ENCODE measurements at places on chromosomes 6 and 20. TPM values are rescaled to one million over a fixed set of nuclear protein-coding genes. Genes with fewer than 3 reads are reported as not detected.

DNA sequence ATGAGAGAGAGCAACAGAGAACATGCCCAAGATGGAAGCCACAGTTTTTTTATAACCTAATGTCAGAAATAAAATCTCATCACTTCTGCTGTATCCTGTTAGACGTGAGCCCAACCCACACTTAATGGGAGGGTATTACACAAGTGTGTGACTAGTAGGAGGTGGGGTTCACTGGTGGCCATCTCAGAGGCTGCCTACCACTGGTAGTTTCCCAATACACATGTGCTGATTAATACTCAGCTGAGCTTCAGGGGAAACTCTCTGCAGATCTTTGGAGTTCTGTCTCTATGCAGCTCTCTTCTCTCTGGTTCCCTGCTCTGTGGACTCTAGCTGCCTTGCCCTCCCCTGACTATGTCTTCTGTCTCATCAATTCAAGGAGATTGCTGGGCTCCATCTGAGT lies 35.7 kb downstream of the CNBD2 start:
- no peak for DNase-seq
- H3K4me3 ChIP-seq, result no peak overlapping the region
- H3K27me3 ChIP-seq, result no peaks in the 10 kb centered on the region
- H3K36me3 ChIP-seq, result peaks cover 7% of the 10 kb centered on the region
- no peak overlapping the region for H3K27ac ChIP-seq

The TGM3 gene
- 0.13 TPM for total RNA-seq

DNA sequence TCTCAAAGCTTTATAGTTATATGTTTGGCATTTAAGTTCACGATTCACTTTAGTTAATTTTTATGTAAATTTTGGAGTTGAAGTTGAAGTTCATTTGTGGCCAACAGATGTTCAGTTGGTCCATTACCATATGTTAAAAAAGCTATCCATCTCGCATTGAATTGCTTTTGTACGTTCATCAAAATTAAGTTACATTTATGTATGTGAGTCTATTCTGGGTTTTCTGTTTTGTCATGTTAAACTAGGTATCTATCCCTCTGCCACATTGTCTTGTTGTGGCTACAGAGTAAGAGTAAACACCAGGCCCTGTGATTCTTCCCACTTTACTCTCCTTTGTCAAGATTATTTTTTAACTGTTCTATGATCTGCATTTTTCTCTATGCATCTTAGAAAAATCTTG lies 237.3 kb downstream of the BMP2 start:
- H3K27me3 ChIP-seq, result no peaks in the 10 kb centered on the region
- no peaks in the 10 kb centered on the region for H3K4me1 ChIP-seq
- no peak for DNase-seq
- H3K4me3 ChIP-seq, result no peak overlapping the region

The ENPP4 gene
- total RNA-seq, result 4.8 TPM

- H3K27ac ChIP-seq, result no peak overlapping the region
- DNase-seq, result no peak
- H3K4me1 ChIP-seq, result no peaks in the 10 kb centered on the region
- H3K36me3 ChIP-seq, result peaks cover 12% of the 10 kb centered on the region
- no peak overlapping the region for H3K4me3 ChIP-seq
Observed at GRCh38 chr6:79697430-79697829, 66.3 kb downstream of the SH3BGRL2 start.

DNA sequence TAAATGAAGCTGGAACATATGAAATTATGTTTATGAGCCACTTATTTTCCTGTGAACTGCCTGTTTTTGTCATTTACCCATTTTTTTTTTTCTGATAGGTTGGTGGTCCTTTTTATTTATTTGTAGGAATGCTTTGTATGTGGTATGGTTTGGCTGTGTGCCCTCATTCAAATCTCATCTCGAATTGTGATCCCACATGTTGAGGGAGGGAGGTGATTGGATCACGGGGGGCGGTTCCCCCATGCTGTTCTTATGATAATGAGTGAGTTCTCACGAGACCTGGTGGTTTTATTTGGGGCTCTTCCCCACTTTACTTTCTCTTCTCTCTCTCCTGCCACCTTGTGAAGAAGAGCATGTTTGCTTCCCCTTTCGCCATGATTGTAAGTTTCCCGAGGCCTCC lies 77.3 kb downstream of the CDH26 start:
- H3K4me3 ChIP-seq, result no peak overlapping the region
- H3K36me3 ChIP-seq, result no peaks in the 10 kb centered on the region
- no peak for DNase-seq
- no peak overlapping the region for H3K27ac ChIP-seq

DNA sequence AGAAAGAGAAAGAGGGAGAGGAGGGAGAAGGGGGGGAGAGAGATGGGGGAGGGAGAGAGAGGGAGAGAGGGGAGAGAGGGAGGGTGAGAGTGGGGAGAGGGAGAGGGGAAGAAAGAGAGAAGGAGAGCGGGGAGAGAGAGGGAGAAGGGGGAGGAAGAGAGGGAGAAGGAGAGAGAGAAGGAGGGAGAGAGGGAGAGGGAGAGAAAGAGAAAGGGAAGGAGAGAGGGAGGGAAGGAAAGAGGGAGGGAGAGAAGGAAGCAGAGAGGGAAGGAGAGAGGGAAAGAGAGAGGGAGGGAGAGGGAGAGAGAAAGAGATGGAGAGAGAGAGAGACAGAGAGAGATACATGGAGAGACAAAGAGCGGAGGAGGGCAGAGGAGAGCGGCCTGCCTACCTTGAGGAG lies 23.8 kb downstream of the GATA5 start:
- no peak overlapping the region for H3K27ac ChIP-seq
- no peak overlapping the region for H3K4me3 ChIP-seq
- H3K4me1 ChIP-seq, result peaks cover 29% of the 10 kb centered on the region
- no peak for DNase-seq
- no peaks in the 10 kb centered on the region for H3K36me3 ChIP-seq
- H3K27me3 ChIP-seq, result peaks cover 2% of the 10 kb centered on the region

DNA sequence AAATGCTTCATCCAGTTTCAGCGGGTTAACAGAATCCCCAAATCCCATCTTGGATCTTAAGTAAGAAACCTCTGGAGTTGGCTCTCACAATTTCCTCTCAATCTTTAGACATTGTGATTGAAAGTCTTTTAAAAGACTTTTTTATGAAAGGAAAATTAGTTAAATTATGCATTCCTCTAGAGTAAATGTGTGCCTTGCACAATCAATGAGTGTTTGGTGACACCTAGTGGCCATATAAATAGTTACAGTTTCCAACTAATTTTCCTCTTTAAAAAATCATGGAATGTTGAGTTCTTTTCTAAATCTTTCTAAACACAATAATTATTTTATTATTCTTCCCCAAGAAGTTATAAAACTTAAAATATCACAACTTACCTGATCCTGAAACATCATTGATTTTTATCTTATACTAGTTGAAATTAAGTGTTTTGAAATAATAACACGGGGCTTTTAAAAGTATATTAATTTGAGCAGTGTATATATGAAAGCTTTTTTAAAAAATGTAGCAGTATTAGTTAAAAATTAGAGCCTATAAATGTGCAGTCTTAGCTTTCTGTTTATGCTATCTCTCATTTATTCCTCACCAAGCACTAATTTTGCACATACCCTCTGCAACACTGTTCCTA lies 66.4 kb downstream of the PKHD1 start:
- H3K4me3 ChIP-seq, result no peak overlapping the region
- peaks cover 16% of the 10 kb centered on the region for H3K27me3 ChIP-seq
- no peak overlapping the region for H3K27ac ChIP-seq
- peaks cover 2% of the 10 kb centered on the region for H3K4me1 ChIP-seq
- no peak for DNase-seq
- no peaks in the 10 kb centered on the region for H3K36me3 ChIP-seq

GRCh38 chr6:111270121-111270520 lies 182.8 kb downstream of the SLC16A10 start:
- peaks cover 71% of the 10 kb centered on the region for H3K36me3 ChIP-seq
- no peaks in the 10 kb centered on the region for H3K27me3 ChIP-seq
- no peak for DNase-seq
- no peak overlapping the region for H3K4me3 ChIP-seq

The ARFGEF3 gene
- 6.1 TPM for total RNA-seq

DNA sequence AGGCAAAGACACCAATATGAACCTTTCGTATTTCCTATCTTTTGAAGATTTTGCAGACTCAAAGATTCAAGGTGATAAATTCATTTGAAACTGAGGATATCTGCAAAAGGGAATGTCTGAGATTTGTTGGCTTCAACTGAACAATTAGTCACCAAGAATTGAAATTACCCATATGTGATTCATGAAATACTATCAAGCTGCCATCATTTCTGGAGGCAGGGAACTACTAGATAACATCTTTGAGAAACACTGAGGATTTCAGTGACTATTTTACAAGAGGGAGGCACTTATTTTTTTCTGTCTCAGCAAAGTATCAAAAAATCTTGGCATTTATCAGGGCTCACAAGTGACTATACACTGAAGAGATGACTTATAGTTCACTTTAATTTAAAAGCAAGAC lies 39.8 kb upstream of the MMS22L start:
- no peaks in the 10 kb centered on the region for H3K36me3 ChIP-seq
- no peak overlapping the region for H3K4me3 ChIP-seq
- no peaks in the 10 kb centered on the region for H3K4me1 ChIP-seq
- no peak overlapping the region for H3K27ac ChIP-seq

GRCh38 chr6:111938710-111939109 lies 65.5 kb upstream of the FYN start:
- peaks cover 7% of the 10 kb centered on the region for H3K4me1 ChIP-seq
- no peak overlapping the region for H3K27ac ChIP-seq
- DNase-seq, result no peak

GRCh38 chr6:30006170-30007131 lies 54.6 kb upstream of the POLR1H start:
- no peak for DNase-seq
- no peak overlapping the region for H3K27ac ChIP-seq
- H3K36me3 ChIP-seq, result peaks cover 13% of the 10 kb centered on the region
- peak overlapping the region; percentile 66 for H3K4me3 ChIP-seq

GRCh38 chr6:137631323-137631722 lies 137.1 kb upstream of the OLIG3 start:
- H3K36me3 ChIP-seq, result no peaks in the 10 kb centered on the region
- H3K4me3 ChIP-seq, result no peak overlapping the region
- H3K27me3 ChIP-seq, result peaks cover 5% of the 10 kb centered on the region
- peaks cover 15% of the 10 kb centered on the region for H3K4me1 ChIP-seq
- DNase-seq, result no peak

The DEFB124 gene
- total RNA-seq, result not detected

The WFDC6 gene
- not detected for total RNA-seq

DNA sequence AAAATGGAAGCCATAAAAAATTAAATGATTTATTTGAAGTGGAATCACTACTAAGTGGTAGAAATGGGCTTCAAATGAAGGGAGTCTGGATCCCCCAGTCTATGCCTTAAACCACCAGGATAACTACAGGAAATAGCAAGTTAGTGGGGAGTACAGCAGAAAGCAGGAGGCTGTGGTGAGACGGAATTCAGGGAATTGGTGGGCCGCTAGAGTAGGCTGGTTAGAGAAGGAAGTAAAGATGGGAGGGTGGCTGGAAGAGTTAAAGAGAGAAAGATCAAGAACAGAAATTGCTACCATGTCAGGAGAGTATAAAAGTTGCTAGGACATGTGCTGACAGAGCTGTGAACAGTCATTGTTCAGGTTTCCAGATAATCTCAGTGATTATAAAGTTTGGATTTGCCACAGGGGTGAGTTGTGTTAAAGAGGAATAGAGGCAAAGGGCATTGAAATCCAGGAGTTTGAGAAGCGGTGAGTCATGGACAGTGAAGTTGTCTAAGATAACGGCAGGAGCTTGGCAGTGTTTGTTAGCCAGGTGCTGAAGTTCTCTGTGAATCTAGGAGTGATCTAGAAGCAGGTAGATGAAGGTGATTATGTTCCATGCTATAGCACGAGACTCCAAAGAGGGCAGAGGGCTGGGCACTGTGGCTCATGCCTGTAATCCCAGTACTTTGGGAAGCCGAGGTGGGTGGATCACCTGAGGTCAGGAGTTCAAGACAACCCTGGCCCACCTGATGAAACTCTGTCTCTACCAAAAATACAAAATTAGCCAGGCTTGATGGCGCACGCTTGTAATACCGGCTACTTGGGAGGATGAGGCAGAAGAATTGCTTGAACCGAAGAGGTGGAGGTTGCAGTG lies 13.7 kb upstream of the HINT3 start:
- no peaks in the 10 kb centered on the region for H3K27me3 ChIP-seq
- H3K4me1 ChIP-seq, result peaks cover 63% of the 10 kb centered on the region
- H3K4me3 ChIP-seq, result no peak overlapping the region
- DNase-seq, result no peak
- peak overlapping the region; percentile 18 for H3K27ac ChIP-seq

DNA sequence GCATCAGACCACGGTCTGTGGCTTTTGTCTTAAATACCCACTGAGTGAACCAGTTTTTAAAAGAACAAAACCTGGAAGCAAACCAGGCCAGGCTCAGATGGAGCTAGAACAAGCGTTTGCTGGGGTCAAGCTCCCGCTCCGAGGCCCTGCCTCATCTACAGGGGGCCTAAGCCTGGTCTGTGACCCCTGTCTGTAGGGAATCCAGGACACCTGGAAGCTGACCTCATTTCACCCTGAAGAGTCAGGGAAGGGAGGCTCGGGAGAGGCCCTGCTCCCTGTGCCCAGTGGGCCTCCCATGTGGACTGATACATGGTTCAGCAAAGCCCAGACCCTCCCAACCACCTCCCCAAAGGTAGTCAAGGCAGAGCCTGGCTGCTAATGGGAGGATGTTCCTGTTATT lies 26.8 kb upstream of the DLGAP4 start:
- no peaks in the 10 kb centered on the region for H3K4me1 ChIP-seq
- peaks cover 34% of the 10 kb centered on the region for H3K27me3 ChIP-seq
- no peaks in the 10 kb centered on the region for H3K36me3 ChIP-seq
- no peak overlapping the region for H3K4me3 ChIP-seq
- no peak for DNase-seq

GRCh38 chr6:158044525-158044888 lies 62.8 kb downstream of the SYNJ2 start:
- peaks cover 63% of the 10 kb centered on the region for H3K4me1 ChIP-seq
- no peak overlapping the region for H3K4me3 ChIP-seq
- DNase-seq, result no peak
- peaks cover 22% of the 10 kb centered on the region for H3K36me3 ChIP-seq

DNA sequence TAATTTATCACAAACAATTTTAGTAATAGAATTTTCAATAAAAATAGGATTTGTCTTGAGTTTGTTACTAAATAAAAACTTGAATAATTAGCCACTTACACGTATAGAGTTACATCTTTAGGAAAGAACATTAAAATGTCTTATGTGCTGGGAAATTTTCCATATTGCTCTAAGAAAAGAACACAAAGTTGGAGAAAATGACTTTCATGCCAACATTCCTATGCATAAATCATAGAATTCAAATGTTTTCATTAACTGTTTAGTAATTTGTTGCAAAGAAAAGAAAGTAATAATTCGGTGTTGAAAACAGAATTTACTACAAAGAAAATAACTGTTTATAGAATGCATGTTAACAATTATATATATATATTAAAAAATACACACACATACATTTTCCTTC lies 4.7 kb upstream of the TBC1D32 start:
- H3K36me3 ChIP-seq, result no peaks in the 10 kb centered on the region
- DNase-seq, result no peak
- H3K4me1 ChIP-seq, result peaks cover 9% of the 10 kb centered on the region
- H3K4me3 ChIP-seq, result no peak overlapping the region
- no peaks in the 10 kb centered on the region for H3K27me3 ChIP-seq

The FNDC11 gene
- total RNA-seq, result 0.86 TPM

GRCh38 chr6:119196715-119197114 lies 118.3 kb upstream of the FAM184A start:
- peaks cover 32% of the 10 kb centered on the region for H3K36me3 ChIP-seq
- no peaks in the 10 kb centered on the region for H3K27me3 ChIP-seq
- no peak for DNase-seq
- peaks cover 10% of the 10 kb centered on the region for H3K4me1 ChIP-seq

Measured in mesothelial cell of epicardium (in vitro differentiated cells).